DMS153 (cell line): ENCODE measurements at places on chromosomes 11 and 22.

DNA sequence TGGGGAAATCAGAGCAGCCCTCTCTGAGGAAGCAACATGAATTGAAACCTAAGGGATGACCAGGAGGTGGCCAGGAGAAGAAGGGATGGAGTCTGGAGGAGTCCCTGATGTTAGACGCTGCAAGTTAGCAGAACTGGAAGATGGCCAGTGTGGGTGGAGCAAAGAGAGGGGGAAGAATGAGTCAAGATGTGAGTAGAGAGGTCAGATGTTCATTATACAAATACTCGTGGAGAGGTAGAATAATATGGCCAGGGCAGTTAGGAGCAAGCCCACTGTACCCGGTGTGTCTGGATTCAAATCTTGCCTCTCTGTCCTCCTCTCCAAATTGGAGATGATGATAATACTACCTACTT, 242.0 kb downstream of the TENM4 start:
- DNase-seq: no peak

DNA sequence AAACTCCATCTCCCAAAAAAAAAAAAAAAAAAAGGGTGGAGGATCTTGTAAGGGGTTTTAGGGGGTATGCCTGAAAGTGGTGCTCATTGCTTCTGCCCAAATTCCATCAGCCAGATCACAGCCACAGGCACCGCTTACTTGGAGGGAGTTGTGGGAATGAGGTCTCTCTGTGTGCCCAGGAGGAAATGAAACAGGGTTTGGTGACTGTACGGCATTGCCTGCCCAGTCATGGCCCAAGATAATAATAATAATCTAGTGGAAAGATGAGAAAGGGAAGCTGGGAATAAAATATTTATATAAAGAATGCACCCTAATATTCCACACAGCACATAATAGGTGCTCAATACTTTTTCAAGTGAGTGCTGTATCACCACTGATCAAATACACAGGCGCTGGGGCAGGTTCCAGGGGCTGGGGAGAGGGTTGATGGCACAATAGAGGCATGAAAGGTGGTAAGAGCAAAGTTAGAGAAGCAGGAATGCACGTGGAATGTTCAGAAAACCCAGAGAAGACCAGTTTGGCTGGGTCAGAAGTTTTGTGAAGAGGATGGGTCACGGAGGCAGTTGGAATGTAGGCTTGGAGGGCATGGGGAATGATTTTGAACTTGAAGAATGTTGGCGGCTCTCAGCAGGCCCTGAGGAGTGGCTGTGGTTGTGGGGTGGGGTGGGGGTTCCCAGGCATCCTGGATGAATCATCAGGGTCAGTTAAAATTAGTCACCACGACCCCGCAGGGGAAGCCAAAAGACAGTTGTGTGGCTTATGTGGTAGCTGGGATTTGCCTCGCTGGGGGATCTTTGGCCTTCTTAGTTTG, 12.5 kb upstream of the MB start:
- DNase-seq: no peak

DNA sequence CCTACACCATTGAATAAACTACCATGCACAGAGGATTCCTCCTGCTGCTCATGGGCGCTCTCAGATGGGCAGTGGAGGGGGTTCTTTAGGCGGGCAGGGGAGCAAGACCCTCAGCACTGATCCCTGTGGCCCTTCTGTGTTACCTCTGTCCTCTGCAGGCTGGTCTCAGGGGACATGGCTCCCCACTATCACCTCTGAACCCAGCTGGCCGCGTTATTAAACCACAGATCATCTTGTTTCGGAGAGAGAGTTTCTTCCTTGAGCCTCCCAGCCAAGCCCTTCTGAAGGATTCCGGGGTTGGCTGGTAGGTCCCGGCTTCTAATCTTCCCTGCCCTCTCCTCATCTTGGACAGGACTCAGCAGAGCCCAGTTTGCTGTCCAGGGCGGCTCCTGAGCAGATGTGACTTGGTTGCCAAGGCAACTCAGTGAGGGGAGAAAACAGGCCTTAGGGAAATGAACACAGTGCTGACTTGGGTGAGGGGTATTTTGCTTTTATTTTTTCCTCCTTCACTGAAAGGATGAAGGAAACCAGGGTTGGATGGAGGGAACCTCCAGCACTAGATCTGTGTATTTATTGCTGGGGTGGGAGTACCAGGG, 13.3 kb downstream of the APOL3 start:
- DNase-seq: no peak

- DNase-seq: no peak
These were observed 299.7 kb downstream of the ST3GAL4 start for GRCh38 chr11:126654886-126655806.

DNA sequence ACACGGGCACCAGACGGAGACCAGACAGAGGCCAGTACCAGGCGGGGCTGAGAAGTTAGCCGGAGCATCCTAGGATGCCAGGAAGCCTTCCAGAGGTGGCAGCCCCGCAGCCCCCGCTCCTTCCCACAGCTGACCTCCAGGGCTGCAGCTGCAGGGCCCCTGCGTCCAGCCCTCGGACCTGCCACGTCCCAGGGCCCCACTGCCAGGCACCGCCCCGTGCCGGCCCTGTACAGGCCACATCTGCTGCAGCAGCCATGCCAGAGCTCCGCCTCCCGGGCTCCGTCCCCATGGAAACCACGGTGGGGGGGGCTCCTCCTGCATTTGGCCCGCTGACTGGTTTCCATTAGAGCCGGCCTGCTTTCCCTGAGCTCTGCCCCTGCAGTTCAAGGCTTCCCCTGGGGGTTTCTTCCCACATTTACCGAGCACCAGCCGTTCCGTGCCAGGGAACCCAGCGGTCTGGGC, 62.5 kb upstream of the PPARA start:
- DNase-seq: no peak

GRCh38 chr11:86596861-86597586, 75.4 kb downstream of the ME3 start:
- DNase-seq: no peak
